ENCODE measurements at places on chromosomes 6 and 20. TPM values are rescaled to one million over a fixed set of nuclear protein-coding genes. Genes with fewer than 3 reads are reported as not detected.
A peak's percentile ranks its signal among the peaks of the same experiment; 100 is the strongest.

GRCh38 chr6:125220712-125221111 is 67.1 kb downstream of the TPD52L1 start:
- no peak for DNase-seq

Gene EFHC1
- 2.1 TPM for total RNA-seq

Gene SEL1L2
- not detected for total RNA-seq

- DNase-seq, result no peak
Measured at GRCh38 chr20:24638591-24639548, 169.4 kb downstream of the SYNDIG1 start.

GRCh38 chr6:143037470-143037869 is 23.2 kb upstream of the AIG1 start:
- no peak for DNase-seq

Gene CDH4
- not detected for total RNA-seq

Gene APOBEC2
- not detected for total RNA-seq

Gene HLA-A
- total RNA-seq, result 1,622 TPM

DNA sequence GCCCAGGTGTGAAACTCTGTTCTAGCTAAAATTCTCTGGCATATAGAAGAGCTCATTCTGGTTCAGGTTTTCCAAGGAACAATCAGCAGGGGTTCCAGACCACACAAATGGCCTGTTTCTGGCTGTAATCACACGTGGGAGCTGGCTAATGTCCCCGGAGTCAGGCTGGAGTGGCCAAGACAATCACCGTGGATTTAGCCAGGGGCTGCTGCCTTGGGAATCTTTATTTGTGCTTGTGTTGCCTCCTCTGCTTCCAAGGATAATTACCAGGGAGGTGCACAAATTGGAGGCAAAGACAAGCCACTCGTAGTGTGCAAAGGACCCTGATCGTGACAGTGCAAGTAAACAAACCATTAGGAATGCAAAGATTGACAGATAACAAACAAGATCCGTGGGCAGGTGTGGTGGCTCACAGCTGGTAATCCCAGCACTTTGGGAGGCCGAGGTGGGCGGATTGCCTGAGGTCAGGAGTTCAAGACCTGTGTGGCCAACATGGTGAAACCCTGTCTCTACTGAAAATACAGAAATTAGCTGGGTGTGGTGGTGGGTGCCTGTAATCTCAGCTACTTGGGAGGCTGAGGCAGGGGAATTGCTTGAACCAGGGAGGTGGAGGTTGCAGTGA is 77.3 kb downstream of the KCNB1 start:
- no peak for DNase-seq

DNA sequence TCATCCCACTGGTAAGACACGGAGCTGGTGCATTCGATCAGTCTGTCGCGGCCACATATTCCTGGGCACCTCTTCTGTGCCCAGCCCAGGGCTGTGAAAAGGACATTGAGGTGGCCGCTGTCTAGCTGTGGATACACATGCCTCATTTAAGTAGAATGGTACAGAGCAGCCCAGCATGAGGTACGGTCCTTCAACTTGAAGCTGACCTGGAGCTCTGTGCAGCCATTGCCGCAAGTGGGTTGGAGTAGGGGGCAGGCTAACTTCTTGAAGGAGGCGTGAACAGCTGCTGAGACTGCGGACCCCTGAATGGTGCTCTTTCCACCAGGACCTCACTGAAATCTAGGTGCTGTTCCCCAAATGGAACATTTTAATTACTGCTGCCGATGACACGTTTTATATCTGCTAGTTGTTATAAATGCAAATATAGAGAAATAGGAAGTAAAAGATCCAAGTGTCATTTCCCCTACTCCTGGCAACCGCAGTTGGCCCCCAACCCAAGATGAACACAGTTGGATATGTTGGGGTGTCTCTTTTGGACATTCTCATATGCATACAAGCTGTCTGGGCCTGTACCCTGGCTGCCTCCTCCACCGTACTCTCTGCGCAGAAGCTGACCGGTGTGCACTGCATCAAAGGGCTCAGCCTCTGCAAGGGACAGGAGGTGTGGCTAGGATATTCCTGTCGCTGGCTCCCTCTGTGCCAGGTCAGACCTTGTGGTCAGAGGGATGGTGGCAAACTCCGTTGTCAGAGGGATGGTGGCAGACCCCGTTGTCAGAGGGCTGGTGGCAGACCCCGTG is 86.1 kb downstream of the CDC5L start:
- no peak for DNase-seq

DNA sequence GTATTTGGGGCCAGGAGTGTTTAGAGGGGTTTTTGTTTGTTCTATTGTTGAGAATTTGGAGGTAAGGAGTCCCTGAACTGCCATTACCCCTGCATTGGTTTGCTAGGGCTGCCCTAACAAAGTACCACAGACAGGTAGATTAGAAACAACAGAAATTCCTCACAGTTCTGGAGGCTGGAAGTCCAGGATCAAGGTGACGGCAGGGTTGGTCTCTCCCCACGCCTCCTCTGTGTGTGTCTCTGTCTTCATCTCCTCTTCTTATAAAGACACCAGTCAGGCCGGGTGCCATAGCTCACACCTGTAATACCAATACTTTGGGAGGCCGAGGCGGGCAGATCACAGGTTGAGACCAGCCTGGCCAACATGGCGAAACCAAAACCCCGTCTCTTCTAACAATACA is 97.1 kb upstream of the FAM8A1 start:
- no peak for DNase-seq

DNA sequence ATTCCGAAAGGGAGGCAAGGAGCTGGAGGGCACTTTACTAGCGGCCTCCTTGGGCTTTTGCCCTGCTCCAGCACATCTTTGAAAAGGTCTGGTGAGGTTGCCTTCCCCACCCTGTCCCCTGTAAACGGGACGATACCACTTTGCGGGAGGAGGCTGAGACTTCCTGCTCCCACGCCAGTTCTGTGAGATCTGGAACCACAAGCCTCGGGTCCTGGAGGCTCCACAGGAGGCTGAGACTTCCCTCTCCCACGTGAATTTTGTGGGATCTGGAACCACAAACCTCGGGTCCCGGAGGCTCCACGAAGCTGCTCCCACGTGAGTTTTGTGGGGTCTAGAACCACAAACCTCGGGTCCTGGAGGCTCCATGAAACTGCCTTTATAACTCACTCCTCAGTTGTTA is 209.3 kb downstream of the DLL1 start:
- peak; percentile 28 for DNase-seq

Gene CTAGE9
- not detected for total RNA-seq

GRCh38 chr20:43949248-43949647 is 34.6 kb downstream of the TOX2 start:
- no peak for DNase-seq

GRCh38 chr20:6069669-6070068 is 15.8 kb upstream of the LRRN4 start:
- DNase-seq, result no peak

Data from activated CD8-positive, alpha-beta memory T cell treated with anti-CD3 and anti-CD28 coated beads, Interleukin-2, amount 10 ng/mL, durations not matched to agents 7 days and 5 days (primary cell).